ENCODE measurements at places on chromosomes 5 and 9.

GRCh38 chr9:107784235-107784958 is 294.8 kb upstream of the KLF4 start:
- DNase-seq: no peak

GRCh38 chr9:4021621-4022213 is 278.2 kb downstream of the GLIS3 start:
- no peak for DNase-seq

- no peak for DNase-seq
These were observed 12.4 kb downstream of the DOCK2 start for GRCh38 chr5:169649486-169649885.

DNA sequence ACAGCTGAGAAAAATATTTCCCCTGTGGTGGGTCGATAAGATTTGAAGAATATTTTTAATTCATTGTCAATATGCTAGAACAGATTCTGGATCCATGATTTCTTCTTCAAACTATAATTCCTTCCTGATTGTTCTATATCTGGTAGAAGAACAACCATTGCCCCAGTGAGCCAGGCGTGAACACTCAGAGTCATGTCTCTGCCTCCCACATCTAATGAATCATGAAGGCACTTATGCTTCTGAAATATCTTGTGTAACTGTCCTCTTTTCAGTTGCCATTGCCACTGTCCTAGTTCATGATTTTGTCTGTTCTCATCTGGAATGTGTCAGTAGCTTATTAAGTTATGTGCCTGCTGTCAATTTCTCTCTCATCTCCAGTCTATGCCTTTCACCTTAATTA is 40.0 kb downstream of the GABRG2 start:
- no peak for DNase-seq

GRCh38 chr5:35671541-35672295 is 54.1 kb downstream of the SPEF2 start:
- DNase-seq: no peak

DNA sequence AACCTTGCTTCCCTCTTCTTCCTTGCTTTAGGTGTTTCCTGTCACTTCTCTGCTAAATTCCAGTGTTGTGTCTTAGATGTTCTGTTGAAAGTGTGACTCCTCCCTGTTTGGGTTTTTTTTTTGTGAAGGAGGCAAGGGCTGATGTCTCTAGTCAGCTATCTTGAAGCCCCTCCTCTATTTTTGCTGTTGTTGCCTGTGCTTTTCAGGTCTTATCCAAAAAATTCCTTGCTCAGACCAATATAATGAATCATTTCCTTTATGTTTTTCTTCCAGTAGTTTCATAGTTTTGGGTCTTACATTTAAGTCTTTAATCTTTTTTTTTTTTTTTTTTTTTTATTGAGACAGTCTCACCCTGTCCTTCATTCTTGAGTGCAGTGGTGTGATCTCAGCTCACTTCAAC is 22.3 kb downstream of the RIC1 start:
- DNase-seq: no peak

DNA sequence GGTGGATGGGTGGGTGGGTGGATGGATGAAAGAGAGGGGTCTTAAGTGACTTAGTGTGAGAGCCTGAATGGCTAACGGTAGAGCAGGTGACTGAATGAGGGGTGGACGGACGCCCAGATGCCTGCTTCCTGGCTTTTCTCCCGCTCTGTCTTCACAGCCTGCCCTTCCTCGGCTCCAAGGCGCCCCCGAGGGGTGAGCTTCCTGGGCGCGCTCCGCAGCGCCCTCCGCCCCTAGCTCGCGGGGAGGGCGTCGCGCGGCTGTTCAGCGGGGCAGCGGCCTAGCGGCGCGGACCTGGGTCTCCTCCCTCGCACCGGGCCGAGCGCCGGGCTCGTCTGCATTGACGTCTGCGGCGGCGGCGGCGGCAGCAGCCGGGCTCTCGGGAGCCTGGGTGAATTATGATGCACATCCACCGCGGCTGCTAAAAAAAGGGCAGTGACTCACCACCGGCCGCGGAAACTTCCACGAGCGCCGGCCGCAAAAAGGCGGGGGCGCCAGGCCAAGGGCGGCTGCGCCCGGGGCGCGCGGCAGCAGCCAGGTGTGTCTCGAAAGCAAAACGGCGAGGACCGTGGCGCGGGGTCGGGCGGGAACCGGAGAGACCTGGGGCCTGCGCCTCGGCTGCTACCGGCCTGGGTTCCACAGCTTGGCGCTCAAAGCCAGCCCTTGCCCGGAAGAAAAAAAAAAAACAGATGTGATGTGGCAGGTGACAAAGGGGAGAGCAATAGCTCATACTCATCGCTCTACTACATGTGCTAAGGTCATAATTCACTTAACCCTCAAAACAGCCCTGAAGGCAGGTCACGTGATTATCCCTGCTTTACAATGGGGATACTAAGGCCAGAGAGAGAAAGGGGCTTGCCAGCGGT is 143.0 kb upstream of the ADRA1B start:
- DNase-seq: peak; percentile 62

DNA sequence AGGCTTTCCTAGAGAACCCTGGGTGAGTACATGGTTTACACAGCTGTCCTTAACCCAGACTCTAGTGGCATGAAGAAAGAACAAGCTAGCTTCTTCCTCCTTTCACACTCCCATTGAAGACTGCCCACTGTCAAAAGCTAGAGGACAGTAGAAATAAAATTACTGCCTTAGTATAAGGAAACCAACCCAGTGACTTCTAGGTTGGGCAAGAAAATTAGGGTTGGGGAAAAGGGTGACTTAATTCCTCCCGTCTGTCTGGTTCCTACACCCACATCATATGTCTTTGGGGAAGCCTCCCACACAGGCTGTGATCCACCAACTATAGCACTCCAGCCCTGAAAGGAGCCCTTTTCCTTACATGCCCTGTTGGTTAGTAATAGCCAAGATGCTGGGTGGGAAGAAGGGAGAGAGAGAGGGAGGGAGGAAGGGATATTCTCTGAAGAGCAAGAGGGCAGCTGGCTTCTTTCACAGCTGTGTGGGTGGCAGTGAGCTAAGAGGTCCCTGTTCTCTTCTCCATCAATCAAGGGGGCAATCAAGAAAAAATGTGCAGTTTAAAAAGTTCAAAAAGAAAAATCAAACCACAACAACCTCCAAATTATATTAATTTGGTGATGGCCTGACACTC is 21.7 kb downstream of the HBEGF start:
- DNase-seq: no peak

- DNase-seq: no peak
These were observed 336.3 kb downstream of the ADGRV1 start for GRCh38 chr5:90894866-90895420.

DNA sequence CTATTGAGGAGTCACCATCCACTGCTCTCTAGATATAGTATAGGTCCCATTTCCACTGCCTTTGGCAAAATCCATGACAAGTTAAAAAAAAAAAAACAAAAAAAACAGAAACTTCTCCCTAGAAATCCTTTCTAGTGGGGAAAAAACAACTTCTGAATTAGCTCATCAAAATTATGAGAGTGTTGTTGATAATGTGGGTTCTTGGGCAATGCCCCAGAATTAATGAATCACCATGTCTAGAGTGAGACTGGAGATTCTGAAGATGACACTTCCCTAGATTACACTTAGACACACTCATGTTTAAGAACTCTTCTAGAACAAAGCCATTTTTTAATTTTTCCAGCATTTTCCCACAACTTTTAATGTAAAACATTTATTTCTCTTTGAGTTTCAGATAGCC is 728.0 kb upstream of the C9orf72 start:
- DNase-seq: no peak

GRCh38 chr5:77772729-77773128 is 3.4 kb downstream of the TBCA start:
- no peak for DNase-seq

DNA sequence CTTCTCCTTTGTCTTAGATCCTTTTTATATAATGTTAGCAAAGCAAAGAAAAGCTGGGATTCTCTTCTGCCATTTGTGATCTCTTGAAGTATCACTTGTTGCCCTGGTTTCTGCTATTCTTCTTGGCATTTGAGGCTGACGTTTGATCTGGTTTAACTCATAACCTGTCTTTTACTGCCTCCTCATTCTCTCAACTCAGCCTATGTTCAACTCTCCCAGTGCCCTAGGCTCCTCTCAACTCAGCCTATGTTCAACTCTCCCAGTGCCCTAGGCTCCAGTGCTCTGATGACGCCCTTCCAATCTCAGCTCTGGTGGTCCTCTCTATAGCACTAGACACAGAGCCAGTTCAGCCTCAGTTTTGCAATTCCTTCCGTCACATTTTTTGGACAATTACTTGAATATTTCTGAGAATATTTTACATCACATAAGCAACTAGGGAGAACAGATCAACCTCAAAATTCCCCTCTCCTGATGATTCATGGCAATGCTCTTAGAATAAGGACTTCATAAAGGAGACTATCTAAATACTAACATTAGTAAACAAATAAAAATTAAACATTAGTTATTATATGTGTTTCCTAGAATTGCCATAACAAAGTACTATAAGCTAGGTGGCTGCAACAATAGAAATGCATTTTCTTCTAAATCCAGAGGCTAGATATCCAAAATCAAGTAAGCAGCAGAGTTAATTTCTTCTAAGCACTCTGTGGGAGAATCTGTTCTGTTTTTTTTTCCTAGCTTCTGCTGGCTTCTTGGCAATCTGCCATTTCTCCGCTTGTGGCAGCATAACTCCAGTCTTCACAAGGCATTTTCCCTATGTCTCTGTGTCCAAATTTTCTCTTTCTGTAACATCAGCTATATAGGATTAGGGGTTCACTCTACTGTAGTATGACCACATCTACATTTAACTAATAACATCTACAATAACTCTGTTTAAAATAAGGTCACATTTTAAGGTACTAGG is 662.1 kb upstream of the FTMT start:
- DNase-seq: peak; percentile 16

DNA sequence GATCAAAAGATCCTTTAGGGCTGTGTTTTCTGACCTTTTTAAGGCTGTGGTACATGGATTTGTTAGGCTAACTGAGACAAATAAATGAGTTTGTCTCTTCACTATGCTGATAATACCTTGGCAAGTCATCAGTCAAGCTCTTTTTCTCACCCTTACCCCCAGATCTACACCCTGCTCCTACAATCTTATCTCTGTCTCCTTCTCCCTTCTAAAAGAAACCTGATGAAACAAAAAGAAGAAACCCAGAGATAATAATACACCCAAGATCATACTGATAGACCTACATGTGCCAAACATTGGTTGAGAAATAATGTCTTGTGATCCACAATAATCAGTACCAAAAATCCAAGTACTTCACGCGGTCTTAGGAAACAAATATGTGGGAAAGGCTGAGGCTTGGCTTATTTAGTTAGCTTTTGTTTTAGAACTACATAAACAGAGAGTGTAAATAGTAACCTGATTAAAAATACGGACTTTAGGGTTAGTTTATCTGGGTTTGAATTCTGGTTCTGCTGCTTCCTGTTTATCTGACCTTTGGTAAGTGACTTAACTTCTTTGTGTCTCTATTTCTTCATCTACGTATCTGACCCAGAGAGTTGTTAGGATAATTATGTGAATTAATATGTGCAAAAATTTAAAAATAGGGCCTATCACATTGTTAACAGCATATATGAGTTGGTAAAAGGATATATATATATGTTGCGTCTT is 24.8 kb upstream of the PDCD1LG2 start:
- DNase-seq: no peak

DNA sequence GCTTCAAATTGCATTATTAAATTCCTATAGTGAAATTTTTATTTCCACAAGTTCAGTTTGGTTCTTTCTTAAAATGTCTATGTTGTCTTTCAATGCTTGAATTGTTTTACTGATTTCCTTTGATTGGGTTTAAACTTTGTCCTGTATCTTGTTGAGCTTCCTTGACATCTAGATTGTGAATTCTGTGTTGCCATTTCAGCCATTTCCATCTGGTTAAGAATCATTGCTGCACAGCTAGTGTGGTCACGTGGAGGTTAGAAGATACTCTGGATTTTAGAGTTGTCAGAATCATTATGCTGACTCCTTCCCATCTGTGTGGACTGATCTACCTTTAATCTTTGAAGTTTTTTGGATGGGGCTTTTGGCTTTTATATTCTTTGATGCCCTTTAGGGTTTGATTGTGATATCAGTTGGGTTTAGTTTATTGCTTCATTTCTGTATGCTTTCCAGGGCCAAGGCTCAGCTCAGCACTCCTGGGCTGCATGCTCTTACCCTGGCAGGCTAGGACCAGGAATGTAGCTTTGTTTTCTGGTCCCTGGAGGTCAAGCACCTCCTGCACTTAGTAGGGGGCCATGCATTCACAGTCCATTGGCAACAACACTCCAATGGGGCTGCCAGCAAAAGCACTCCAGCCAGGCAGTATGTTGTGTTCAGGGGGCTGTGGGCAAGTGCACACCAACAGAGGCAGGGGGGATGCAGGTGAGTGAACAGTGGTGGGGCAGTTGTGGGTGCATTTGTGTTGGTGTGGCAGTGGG is 141.4 kb downstream of the PRR16 start:
- DNase-seq: no peak

- no peak for DNase-seq
These were observed 40.9 kb downstream of the CETN3 start for GRCh38 chr5:90368454-90369246.

GRCh38 chr9:36640771-36641381 is 68.2 kb downstream of the MELK start:
- no peak for DNase-seq

GRCh38 chr9:134526584-134527477 is 114.8 kb upstream of the COL5A1 start:
- no peak for DNase-seq

- DNase-seq: no peak
These were observed 78.2 kb upstream of the RAPGEF1 start for GRCh38 chr9:131818089-131818488.

DNA sequence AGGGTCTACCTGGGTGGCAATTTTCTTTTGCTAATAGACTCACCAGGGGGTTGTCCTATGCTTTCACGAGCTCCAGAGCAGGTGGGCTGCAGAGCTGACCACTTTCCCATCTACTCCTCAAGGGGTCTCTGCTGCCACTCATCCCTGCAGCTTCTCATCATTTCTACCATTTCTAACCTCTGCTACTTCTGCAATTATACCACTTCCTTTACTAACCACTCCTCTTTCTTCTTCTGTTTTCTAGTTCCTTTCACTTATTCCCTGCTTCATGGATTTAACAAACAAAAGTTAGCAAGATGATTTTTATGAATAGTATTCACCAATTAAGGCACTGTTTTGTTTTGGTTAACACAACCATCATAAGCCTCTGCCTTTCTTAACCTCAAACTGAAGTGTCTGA is 34.5 kb upstream of the NIPBL start:
- no peak for DNase-seq

GRCh38 chr5:159801303-159801702 is 115.0 kb upstream of the ADRA1B start:
- no peak for DNase-seq
